ENCODE measurements at places on chromosomes 3 and 15.

- DNase-seq = peak; percentile 28
Observed at GRCh38 chr15:68558318-68559305, 20.2 kb upstream of the CORO2B start.

DNA sequence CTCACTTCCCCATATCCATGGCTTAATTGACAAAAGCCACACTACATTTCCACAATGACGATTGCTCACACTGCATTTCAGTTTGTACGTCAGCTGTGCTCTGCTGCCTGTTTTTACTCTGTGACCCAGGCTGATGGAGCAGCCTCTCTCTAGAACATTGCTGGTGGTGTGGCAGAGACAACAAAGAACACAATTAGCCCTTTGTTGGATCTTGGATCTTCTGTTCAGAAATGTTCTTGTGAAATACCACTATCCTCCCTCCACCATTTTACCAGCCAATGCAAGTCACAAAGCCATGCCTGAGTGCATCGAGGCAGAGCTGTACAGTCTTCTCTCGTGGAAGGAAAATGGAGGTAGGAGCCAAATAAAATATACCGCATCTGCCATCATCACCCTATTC, 56.9 kb upstream of the TBC1D5 start:
- DNase-seq = no peak

DNA sequence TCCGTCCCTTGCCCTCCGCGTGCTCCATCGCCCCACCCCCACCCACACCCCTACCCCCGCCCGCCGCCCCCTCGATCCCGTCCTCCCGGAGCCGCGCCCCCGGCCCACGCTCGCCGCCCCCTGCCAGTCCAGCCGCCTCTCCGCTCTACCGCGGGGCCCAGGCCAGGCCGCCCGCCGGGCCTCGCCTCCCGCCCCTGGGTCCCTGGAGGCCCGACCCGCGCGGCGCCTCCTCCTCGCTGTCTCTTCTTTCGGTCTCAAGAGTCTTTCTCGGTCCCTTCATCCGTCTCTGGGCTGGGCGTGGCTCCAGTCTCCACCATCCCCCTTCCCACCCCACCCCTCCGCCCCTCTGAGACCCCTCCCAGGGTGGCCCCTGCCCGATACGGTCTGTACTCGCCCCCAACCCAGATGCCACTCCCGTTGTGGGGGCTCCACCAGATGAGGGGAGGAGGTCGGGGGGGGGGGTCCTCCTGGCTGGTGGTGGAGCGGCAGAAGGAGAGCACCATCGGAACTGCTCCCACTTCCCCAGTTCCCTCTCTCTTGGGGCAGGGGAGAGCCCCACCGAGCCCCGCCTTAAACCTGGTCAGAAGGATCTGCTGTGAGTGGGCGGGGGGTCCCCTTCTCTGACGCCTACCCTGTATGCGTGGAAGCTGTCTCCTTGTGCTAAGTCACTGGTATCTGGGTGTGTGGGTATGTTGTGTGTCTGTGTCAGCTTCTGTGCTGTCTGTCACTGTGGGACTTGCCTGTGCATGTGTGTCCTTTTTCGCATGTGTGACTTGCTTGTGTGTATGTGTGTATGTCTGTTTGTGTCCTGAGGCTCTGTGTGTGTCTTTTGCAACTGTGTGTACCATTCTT, 1.0 kb downstream of the PRKCD start:
- no peak for DNase-seq

- DNase-seq = no peak
Observed at GRCh38 chr3:99645277-99646106, 7.1 kb downstream of the COL8A1 start.

- no peak for DNase-seq
Observed at GRCh38 chr3:89332793-89333192, 225.4 kb downstream of the EPHA3 start.

DNA sequence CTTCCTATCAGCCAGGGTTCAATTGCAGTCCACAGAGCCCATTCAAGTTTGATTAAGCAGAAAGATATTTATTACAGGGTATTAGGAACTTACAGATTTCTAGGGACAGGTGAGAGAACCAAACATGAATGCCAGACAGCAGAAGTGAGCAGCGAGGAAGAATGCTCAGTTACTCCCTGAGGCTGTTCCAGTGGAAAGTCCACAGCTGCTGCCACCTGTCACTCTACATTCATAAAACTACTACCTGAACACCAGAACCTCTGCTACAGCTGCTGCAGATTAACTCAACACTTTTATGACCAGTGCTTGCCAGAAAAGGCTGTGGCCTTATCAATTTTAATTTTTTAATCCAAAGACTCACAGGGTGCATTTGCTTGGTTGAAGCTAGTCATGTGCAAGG, 325.4 kb upstream of the ONECUT1 start:
- DNase-seq = no peak

GRCh38 chr3:15952543-15953175, 154.9 kb upstream of the ANKRD28 start:
- no peak for DNase-seq

DNA sequence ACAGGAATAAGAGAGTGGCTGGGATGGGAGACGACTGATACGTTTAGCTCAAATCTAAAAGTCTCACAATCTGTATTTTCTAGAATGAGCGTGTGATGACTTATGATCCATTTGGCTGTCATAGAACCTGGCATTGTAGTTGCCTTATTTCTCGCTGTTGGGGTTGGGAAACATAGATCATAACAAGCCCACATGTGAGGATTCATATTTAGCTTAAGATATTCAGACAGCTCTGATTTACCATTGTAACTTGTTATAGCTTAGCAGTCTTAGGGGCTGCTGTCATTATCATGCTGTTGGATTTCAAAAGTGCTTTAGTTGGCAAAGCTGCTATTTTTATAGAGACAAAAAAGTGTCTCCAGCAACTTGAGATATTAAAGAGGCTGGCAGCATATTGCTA, 871.3 kb downstream of the ZPLD1 start:
- no peak for DNase-seq

- DNase-seq = no peak
Observed at GRCh38 chr3:126351086-126351770, 6.0 kb downstream of the KLF15 start.

DNA sequence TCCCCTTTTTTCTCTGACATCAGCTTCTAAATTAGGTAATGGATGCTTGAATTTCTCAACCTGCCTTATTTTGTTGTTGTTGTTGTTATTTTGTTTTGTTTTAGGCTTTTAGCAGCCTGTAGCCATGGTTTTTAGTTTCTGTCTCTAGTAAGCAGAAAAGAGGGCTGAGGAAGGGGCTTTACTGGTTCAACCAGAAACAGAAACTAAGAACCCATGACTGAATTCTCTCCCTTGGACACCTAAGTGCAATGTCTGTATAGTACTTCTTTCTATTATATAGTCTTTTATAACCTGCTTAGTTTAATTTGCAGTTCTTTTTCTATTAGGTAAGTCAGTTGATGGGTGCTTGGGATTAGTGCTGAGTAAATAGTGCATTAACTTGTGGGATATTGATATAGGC, 129.0 kb downstream of the BBX start:
- no peak for DNase-seq

DNA sequence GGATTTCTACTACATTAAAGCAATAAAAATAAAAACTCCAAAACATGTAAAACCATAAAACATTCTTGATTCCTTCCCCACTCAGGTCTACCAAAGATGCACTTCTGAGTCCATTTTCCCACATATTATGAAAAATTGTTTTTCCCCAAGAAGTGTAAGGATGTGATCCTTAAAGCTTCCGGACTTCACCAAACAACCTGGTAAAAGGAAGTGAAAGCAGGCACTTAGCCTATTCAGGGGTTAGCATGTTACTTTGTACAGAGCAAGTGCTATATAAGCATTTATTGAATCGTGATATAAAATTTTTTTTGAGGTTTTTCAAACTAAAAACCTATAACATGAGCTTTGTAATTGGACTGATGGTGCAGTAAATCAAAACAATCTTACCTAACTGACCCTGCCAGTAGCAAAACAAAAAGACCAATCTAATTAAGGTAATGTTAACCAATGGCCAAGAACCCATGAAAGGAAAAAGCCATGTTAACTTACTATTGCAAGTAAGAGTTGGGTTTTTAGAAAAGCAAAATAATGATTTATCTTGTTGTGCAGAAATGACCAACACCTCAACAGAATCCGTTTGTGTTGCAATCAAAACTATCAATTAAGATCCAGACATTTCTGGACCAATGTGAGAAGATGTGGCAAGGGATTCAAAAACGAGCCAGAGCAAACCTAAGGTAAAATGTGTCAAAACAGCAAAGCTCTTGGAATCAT, 1.8 kb downstream of the SETD2 start:
- peak; percentile 17 for DNase-seq
